ENCODE measurements at places on chromosomes 12 and 14. TPM values are rescaled to one million over a fixed set of nuclear protein-coding genes. Genes with fewer than 3 reads are reported as not detected.

Gene LPAR5
- not detected for total RNA-seq

Gene GLT1D1
- total RNA-seq: not detected

Gene BRAP
- total RNA-seq: 18.3 TPM

Gene ASCL1
- not detected for total RNA-seq

Gene FZD10
- not detected for total RNA-seq

Gene FRMD6
- 693 TPM for total RNA-seq

Gene SLC7A8
- total RNA-seq: 17.4 TPM

Gene PLEKHA5
- total RNA-seq: 39.7 TPM

Gene ITGA5
- total RNA-seq: 326 TPM

Gene RASAL1
- total RNA-seq: not detected

Gene PLA2G1B
- total RNA-seq: not detected

Gene GPR84
- total RNA-seq: 0.16 TPM

Gene FOXG1
- total RNA-seq: not detected

Gene SYT1
- total RNA-seq: 0.85 TPM

Gene TDP1
- 13.5 TPM for total RNA-seq
